Choroid plexus epithelial cell (primary cell): ENCODE measurements at places on chromosomes 2 and 18.

DNA sequence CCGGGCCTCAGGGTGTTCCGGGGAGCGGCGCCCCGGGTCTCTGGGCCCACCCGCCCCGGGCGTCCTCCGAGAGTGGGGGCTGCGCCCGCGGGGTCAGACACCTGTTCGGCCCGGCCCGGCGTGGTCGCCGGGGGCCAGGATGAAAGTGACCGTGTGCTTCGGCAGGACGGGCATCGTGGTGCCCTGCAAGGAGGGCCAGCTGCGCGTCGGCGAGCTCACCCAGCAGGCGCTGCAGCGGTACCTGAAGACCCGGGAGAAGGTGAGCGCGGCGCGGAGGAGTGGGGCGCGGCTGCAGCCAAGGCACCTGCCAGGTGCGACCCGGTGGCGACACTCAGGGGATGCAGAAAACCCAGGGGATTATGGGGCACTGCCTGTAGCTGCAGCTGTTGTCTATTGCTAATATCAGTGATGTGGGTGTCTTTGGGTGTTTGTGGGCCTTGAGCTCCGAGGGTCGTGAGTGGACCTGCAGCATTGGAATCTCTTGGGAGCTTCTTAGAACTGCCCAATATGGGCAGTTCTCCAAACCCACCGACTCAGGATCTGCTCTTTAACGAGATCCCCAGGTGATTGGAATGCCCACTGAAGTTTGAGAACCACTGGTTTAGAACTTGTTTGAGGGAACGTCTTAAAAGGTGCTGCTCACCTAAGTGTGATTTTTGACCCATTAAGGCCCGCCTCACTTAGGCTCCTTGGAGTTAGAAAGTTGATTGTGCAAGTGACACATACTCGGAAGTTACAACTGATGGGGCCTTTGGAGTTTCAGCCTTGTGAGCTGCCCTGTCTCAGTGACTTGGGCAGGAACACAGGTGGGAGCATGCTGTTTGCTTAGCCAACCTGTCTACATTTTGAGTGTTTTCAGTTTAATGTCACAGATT, 823 bp downstream of the PARD3B start:
- no peak for DNase-seq

DNA sequence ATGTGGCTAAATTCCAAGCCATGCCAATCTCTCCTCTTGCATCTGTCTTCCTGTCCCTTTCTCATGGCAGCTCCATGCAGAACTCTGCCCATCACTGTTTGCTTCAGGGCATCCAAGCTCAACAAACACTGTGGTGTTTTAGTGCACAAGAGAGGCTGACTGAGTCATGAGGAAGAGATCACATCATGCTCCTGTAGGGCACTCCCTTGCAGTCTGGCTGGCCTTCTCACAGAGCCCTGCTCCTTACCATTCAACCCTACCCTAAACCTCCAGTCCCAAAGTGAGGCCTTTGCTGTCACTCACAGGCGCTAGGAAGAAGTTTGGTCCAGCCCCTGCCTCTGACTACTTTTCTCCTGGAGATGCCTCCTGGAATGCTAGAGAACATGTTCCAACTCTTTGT, 194.0 kb downstream of the LRATD1 start:
- no peak for DNase-seq

DNA sequence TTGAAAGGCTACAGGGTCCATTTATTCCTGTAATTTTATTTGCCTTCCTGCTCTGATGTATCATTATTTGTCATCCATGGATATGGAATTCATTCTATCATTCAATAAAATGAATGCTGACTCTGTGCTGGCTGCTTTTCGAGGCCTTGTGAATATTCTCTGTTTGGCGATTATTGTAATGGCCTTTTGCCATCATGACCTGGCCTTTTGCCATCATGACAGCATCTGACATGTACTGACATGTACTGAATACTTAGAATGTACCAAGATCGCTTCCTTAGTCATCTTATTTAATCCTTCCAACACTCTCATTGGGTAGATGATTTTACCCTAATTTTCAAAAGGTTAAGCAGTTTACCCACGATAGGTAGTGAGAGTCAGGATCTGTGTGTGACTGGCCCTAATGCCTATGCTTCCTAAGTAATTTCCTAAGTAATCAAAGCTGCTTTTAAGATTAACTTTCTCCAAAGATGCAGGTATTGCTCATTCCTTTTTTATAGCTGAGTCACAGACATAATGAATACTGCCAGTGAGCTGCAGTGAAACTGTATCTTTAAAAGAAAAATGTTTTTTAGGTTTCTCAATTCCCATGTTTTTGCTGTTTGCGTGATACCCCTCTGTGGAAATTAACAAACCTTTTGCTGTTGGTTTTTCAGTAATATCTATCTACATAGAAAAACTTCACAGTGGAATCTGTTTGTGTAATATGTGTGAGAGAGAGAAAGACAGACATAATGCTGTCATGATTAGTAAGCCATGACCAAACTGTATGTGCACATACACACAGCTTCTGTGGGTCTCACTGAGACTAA, 127.8 kb downstream of the CERS6 start:
- peak; percentile 56 for DNase-seq

GRCh38 chr2:43839776-43840564, 1.2 kb downstream of the ABCG8 start:
- no peak for DNase-seq

GRCh38 chr2:242015108-242016065, 145.9 kb downstream of the RTP5 start:
- no peak for DNase-seq

- no peak for DNase-seq
Observed at GRCh38 chr18:48202350-48203260, 206.6 kb downstream of the ZBTB7C start.

DNA sequence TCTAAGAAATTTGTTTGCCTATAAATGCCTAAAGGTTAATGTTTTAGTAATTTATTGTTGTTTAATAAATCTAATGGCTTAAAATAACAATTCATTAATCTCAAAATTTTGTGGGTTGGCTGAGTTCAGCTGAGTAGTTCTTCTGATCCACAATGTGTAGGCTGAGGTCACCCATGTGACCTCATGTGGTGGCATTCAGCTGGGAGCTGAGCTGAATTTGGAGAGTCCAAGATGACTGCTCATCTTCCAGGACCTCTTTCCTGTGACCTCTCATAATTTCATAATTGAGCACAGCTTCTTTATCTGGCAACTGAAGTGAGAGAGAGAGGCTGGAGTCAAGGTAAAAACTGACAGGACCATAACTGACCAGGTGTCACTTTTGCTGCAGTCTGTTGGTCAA, 132.4 kb downstream of the TXNL1 start:
- no peak for DNase-seq
